Activated T-cell treated with anti-CD3 and anti-CD28 coated beads, Interleukin-2, amount 50 U/mL, for 48 hours (primary cell): ENCODE measurements at places on chromosomes 5 and 9.

GRCh38 chr5:170896779-170897178, 35.0 kb downstream of the RANBP17 start:
- DNase-seq: no peak

DNA sequence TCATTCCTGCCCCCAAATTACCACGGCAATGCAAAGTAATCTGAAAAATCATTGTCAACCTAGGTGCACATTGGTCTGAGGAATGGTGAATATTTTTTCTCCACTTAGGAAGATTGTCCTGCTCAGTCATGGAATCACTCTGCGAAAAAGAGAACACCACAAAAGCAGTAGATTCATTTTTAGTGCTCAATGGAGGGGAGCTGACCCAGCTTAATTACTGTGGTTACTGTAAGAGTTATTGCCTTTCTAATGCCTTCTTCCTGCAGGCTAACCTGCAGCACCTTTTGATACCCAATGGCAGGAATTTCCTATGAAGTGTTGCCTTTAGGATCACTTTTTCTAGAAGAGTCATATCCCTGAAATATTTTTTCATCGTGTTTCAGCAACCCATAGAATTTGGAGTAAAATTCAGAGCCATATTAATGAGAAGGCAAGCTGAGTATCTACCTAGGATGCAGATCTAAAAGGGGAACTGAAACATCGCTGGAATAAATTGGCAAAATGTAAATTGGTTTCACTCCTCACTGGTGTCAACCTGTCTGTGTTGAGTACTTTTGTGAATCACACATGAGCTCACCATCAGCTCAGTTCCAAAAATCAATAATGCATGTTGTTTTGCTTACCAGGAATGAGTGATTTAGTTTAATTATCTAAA, 464.5 kb downstream of the CSNK1G3 start:
- DNase-seq: no peak

DNA sequence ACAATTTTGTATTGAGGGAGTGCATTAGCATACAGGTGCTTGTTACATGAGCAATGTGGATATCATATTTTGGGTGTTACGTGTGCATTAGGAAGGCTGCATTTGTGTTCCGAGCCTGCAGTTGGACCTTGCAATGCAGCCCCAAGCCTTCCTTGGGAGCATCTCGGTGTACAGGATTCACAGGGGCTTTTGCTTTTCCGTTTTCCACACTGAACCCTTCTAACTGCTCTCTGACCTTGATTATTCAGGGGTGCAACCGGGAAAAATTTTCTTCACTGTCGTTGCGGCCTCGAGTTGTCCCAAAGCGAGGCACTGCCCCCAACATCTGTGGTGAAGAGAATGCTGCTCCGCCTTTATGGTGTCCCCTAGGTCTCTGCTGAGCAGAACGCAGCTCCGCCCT, 80.1 kb upstream of the PLEKHG4B start:
- no peak for DNase-seq

DNA sequence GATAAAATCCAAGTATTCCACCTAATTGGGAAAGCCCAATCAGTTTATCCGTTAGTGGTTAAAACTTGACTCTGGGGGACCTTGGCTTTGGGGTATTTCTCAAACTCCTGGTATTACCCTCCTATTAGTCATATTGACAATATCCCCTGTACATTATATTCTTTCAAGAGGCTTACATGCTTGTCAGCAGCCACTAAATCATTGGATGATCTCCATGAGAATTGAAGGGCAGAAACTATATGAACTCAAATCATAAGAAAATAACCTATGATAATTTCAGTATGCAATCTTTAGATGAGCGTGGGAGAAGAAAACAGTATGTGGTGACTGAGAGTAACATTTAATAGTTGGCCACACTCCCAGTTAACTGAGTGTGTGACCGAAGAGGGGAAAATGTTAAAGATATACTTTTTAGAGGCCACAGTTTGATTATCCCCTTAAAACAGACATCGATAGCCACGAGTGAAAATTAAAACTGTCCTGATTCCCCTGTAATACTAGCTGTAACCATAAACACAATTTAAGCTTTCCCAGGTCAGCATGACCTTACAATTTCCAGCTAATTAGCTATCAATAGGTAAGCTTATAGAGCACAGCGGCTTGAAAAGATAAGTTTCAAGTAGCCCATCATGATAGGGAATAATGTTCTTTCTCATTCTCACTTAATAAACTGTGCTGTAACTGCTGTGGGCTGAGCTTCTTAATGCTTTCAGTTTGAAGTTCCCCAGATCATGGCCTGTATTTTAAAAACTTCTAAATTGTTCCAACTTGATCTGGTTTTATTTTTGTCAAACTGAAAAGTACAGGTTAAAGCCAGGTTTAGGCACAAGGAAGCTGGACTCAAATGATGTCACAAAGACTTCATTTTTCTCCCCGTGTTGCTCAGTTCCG, 58.6 kb downstream of the PUM3 start:
- DNase-seq: no peak

DNA sequence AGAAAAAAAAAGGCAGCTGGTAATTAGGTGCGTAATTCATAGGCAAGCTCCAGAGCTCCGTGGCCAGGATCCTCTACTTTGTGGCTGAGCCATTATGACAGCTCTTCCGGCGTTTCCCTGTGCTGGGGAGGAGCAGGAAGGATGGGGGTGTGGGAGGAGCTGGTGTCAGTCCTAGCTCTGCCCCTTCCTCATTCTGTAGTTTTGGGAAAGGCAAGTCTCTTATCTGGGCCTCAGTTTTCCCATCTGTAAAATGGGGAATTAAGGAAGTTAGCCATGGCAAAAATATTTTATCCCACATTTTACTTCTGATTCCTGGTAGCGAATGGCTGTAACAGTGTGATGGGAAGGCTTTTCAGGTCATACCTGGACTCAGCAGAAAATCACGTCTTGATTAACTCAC, 81.1 kb downstream of the SEC61B start:
- DNase-seq: no peak

GRCh38 chr9:81335879-81336421, 353.4 kb downstream of the TLE1 start:
- no peak for DNase-seq

GRCh38 chr5:126054577-126055347, 368.4 kb upstream of the GRAMD2B start:
- no peak for DNase-seq

- DNase-seq: no peak
These were observed 60.1 kb downstream of the FOCAD start for GRCh38 chr9:20744036-20744630.

- DNase-seq: no peak
These were observed 105.4 kb downstream of the LPAR1 start for GRCh38 chr9:110932863-110933262.
